Stimulated activated CD4-positive, alpha-beta T cell treated with anti-CD3 and anti-CD28 coated beads, Interleukin-4, amount 100 ng/mL, for 1 hour (primary cell): ENCODE measurements at places on chromosomes 3 and 15.
A peak's percentile ranks its signal among the peaks of the same experiment; 100 is the strongest.

DNA sequence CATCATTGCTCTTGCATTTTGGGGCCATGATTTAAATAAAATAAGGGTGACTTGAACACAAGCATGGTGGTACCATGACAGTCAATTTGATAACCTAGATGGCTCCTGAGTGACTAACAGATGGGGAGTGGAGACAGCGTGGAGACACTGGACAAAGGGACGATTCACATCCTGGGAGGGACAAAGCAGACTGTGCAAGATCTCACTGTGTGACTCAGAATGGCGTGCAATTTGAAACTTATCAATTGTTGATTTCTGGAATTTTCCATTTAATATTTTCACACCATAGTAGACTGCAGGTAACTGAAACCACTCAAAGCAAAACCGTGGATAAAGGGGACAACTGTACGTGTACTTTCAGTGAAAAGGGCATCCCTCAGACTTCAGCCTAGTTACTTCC, 25.5 kb downstream of the MCCC1 start:
- no peak for DNase-seq

DNA sequence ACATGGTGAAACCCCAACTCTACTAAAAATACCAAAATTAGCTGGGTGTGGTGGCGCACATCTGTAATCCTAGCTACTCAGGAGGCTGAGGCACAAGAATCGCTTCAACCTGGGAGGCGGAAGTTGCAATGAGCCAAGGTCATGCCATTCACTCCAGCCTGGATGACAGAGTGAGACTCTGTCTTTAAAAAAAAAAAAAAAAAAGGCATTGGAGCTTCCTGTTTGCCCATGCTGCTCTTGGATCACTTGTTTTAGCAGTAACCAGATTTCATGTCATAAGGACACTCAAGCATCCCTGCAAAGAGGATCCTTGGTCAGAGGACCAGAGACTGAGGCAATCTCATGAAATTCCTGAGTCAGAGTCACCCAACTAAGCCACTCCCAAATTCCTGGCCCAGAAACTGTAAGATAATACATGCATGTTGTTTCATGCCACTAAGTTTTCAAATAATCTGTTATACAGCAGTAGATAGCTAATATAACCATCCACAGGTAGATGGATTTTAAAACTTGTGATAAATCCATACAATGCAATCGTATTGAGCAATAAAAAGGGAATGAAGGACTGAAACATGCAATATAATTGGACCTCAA, 82.0 kb upstream of the XXYLT1 start:
- no peak for DNase-seq

DNA sequence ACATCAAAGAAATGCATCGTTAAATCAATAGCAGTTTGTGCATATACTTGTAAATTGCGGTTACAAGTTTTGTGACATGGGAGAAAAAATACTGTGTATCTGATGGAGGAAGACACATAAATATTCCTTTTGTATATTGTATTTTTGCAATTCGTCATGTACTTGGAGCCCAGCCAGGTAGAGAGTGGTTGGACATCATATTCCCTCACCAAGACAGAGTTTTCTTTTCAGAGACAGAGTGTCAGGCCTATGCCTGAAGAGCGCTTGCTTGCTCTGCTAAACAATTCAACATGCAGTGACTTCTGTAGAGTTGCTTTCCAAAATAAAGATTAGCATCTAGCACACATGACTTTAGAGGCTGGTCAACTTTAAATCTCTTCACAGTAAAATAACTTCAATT, 24.8 kb upstream of the MEIS2 start:
- DNase-seq, result no peak

DNA sequence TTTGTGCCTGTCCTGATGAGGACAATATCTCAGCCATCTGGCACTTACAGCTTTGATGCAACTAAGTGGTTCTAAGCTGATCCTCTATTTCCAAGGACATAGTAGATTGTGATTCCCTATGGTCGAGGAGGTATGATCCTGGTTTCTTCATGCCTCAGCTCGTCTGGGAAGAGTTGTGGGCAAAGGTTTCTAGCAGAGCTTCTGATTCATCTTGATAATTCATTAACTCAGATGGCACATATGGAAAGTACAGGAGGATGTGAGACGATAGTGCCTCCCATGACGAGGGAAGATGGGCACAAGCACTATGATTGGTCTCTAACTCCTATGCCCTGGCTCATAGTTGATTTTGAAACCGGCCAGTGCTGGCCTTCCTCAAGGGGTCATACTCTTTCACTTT, 334.2 kb upstream of the SEMA6D start:
- DNase-seq, result no peak

DNA sequence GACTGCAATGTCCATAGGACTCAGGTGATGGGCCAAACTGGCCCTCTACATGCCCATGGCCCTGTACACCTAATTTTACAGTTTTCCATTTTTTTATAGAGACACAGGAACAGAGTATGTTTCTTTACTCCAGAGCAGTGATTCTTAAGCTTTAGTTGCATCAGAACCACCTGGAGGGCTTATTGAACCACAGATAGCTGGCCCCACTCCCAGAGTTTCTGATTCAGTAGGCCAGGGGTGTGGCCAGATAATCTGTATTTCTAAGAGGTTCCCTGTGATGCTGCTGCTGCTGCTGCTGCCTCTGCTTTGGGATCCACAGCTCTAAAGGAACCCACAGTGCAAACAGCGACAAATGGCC, 5.1 kb downstream of the RBP1 start:
- DNase-seq, result no peak

GRCh38 chr3:142929109-142929508, 34.4 kb downstream of the PAQR9 start:
- peak; percentile 41 for DNase-seq

GRCh38 chr15:79674124-79674465, 222.7 kb downstream of the MTHFS start:
- no peak for DNase-seq

DNA sequence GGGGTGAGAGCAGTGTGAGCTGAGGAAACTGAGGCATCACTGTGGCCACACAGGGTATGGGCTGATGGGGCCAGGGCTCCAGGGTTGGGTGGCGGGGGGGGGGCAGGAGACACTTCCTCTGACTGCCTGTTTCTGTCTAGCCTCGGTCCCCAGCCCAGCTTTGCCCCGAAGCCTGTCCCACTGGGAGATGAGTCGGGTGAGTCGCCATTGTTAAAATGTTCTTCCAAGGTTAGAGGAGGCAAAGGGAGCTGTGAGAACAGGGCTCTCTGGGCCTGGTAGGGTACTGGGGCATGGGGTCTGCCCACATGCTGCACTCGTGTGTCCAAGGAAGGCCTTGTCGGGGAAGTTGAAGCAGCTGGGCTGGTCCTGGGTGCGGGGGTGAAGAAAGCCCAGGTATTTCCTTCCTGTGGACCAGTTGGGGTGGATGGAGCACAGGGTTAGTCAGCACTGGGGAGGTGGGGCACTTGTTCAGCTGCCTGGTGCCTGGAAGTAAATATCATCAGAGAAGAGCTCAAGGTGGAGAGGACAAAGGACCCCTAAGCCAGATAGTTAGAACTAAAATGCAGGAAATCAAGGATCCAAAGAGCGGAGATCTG, 8.3 kb upstream of the JMJD7 start:
- DNase-seq, result no peak

DNA sequence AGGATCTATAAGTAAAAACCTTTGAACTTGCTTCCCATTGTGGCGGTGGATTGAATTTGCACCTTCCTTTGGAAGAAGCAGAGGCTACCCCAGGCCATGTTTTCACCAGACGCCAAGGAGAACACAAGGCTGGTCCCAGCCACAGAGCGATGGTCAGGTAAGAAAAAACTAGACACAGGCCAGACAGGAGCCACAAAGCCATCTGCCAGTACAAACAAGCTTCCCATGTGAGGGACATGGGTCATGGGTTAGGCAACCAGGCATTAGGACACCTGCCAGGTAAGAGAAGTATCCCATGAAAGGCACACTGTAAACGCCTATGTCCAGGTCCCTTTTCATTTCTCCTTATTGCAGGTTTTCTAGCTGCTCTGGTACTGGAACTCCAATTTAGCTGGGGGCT, 190.2 kb downstream of the KLF13 start:
- DNase-seq, result no peak

GRCh38 chr15:88804257-88804656, 1.0 kb downstream of the ACAN start:
- DNase-seq, result no peak

DNA sequence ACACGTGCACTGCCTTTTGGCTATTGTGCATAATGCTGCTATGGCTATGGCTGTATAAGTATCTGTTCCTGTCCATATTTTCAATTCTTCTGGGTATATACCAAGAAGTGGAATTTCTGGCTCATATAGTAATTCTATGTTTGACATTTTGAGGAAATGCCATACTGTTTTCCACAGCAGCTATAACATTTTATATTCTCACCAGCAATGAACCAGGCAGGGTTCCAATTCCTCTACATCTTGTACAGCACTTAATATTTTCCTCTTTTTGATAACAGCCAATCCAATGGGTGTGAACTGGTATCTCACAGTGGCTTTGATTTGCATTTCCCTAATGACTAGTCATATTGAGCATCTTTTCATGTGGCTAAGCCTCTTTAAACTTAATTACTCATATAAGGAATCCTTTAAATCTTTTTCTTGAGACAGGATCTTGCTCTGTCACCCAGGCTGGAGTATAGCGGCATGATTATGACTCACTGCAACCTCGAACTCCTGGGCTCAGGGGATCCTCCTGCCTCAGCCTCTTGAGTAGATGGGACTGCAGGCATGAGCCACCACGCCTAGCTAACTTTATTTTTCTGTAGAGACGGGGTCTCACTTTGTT, 38.1 kb upstream of the IGDCC4 start:
- DNase-seq, result peak; percentile 7

DNA sequence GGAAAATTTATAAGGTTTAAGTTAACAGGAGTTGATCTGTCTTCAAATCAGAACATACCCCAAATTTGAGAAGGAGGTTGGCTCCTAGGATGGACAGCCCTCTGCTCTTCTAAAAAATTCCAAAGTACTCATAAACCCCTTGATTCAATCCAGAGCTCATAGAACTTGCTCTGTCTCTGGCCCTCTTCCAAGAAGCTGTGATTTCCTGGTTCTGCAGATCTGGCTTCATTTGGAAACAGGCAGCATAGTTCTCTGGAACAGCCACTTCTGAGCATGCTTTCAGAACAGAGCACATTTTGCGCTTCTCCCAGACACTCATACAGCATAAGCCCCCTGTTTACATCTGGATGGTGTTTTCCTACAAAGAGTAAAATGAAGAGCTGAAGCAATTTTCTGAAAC, 96.7 kb downstream of the KBTBD8 start:
- no peak for DNase-seq

GRCh38 chr15:36234743-36235142, 344.7 kb upstream of the CDIN1 start:
- no peak for DNase-seq

- no peak for DNase-seq
Measured at GRCh38 chr15:85685356-85685755, 109.4 kb downstream of the KLHL25 start.

GRCh38 chr3:16993227-16993626, 108.5 kb downstream of the PLCL2 start:
- no peak for DNase-seq

GRCh38 chr3:29822071-29822470, 541.2 kb downstream of the RBMS3 start:
- no peak for DNase-seq

DNA sequence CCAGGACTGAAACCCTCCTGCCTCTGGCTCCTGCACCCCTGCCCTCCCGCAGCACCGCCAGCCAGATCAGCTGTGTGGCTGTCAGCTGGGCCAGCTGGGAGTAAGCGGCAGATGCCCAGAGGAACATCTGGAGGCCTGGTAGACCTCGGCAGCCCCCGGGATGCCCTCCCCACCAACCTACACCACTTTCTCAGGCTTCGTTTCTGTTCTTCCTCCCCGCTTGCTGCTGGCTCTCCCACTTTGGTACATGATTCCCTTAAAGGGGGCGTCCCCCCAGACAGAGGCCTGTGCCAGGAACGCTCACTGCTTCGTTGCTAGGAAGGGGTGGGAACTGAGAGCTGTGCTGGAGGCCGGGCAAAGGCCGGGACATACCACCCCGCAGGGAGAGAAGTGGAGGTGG, 91.4 kb upstream of the RPL32 start:
- DNase-seq, result no peak

DNA sequence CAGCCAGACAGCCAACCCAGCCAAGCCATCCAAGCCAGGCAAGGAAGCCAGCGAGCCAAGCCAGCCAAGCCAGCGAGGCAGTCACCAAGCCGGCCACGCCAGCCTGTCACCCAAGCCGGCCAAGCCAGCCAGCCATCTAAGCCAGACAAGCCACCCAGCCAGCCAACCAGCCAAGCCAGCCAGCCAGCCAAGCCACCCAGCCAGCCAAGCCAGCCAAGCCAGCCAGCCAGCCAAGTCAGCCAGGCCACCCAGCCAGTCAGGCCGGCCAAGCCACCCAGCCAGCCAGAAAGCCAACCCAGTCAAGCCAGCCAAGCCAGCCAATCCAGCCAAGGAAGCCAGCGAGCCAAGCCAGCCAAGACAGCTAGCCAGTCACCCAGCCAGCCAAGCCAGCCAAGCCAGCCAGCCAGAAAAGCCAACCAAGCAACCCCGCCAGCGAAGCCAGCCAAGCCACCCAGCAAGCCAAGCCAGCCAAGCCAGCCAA, 201.2 kb downstream of the GOLGA6L6 start:
- DNase-seq, result peak; percentile 16

DNA sequence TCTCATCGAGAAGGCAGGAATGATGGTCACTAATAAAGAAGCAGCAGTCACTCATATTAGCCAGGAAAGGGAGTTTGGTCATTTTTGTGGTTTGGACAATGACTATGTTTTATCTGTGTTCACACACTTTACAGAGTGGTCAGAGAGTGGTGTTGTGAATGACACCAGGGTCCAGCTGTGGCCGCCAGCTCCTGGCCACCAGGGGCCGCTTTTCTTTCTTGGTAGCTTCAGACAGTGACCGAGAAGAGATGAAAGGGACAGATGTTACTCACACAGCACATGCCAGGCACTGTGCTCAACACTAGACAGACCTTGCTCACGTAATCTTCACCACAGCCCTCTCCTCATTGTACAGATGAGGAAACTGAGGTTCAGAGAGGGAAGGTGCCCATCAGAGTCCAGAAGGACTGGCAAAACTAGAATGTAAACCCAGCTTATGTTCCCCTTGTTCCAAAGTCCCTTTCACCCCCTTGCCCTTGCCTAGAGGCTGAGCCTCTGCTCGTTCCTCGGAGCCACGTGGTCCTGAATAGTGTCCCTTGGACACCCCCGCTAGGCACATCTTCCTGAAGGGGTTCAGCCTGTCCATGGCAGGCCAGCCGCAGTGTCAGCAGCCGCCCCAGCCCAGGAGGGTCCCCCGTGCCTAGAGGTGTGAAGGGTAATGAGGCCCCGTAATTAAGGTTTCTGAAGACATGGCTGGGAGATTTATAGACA, 55.6 kb downstream of the CYP11A1 start:
- no peak for DNase-seq

GRCh38 chr3:99658274-99658673, 19.9 kb downstream of the COL8A1 start:
- DNase-seq, result no peak

DNA sequence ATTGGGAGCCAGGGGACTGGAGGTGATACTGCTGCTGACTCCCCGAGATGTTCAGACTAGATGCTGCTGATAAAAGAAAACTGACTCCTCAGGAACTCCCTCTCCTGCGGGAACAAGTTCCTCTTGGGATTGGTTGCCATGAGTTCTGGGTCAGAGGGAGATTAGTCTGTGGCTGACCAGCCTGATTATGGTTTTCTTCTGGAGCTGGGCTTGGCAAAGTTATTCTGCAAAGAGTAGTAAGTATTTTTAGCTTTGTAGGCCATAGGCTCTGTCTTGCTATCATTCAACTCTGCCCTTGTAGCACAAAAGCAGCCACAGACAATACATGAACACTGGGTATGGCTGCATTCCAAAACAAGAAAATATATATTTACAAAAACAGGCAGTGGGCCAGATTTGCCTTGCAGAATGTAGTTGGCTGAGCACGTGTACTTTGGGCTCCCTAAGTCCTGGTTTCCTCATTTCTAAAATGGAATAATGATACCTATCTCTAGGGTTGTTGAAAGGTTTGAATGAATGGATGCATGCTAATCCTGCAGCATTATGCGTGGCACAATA, 796.8 kb downstream of the AGBL1 start:
- DNase-seq, result no peak
